Posterior vena cava (tissue), 2 donors: ENCODE measurements at places on chromosomes 6 and 20.

GRCh38 chr20:58570204-58570859 is 55.1 kb upstream of the APCDD1L start:
- peak; percentile 30 for DNase-seq

- DNase-seq = peak; percentile 10
Observed at GRCh38 chr20:59733351-59733750, 129.0 kb downstream of the PHACTR3 start.

GRCh38 chr6:71015392-71015791 is 58.5 kb upstream of the B3GAT2 start:
- no peak for DNase-seq

- DNase-seq = no peak
Observed at GRCh38 chr6:20805021-20805420, 270.8 kb downstream of the CDKAL1 start.

- no peak for DNase-seq
Observed at GRCh38 chr6:136095986-136096385, 154.1 kb downstream of the MTFR2 start.

DNA sequence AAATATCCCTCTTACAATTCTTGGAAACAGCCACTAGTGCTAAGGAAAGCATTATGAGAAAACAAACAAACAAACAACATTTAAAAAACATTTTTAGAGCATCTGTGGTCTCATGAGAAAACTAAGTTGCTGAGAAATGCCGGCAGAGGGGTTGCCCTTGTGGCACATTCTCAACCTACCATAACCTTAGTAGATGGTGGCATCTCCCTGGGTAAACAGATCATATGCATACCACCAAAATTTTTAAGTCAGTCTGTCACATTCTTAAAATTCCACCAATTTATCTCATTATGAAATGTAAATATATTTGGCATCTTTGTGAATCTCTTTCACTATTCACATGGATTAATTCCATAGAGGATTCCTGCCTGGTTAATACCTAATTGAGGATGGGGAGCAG is 575.7 kb upstream of the MARCKS start:
- no peak for DNase-seq

GRCh38 chr20:60115451-60115850 is 157.2 kb downstream of the CDH26 start:
- DNase-seq = no peak

GRCh38 chr6:12047304-12047703 is 35.2 kb downstream of the HIVEP1 start:
- DNase-seq = no peak

GRCh38 chr6:132491303-132491702 is 21.6 kb downstream of the STX7 start:
- DNase-seq = no peak

DNA sequence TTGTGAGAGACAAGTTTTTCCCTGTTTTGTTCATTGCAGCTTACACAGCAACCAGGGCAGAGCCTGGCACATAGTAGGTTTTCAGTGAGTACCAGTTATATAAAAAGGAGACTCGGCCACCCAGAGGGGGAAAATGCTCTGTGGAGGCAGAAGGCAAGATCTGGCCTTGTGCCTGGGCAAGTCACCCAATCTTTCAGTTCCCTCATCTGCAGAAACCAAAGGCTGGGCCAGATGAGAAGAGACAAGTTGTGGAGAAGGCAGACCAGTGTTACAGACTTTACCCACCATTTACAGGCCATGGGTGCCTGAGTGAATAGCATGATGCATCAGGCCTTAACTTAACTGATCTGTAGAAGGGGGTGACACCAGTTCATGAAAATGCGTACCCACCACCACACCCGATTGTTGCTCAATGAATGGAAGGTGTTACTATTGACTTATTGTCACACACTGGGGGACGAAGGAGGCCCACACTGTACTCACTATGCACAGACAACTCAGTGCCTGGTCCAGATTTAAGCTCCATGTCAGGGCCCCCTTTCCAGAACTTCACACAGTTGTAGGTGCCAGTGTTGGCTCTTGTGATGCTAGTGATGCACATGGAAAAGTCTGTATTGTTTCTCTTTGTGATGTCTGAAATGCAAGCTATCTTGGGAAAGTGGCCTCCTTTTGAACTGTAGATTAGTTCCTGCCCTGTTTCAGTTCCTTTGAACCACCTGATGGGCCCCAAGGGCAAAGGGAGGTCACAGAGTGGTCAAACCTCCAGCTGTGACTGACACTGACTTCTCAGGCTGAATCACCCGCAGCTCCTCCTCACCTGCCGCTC is 64.3 kb upstream of the SIRPG start:
- DNase-seq = no peak

DNA sequence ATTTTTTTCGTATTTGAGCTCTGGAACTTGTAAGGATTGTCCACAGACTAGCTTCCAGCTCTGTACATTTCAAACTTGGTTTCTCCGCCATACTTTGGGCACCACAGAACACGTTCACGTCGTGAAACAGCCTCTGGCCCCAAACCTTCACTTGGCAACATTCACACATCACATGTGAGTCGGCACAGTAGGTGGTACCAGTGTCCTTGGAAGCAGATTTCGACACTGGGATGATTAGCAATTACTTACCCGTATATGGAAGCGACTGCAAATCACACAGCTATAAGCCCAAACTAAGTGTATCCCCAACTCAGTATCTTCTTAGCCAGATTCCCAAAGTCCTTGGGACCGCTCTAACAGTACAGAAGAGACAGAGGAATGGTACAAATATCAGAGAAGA is 60.2 kb downstream of the MAFB start:
- DNase-seq = no peak

DNA sequence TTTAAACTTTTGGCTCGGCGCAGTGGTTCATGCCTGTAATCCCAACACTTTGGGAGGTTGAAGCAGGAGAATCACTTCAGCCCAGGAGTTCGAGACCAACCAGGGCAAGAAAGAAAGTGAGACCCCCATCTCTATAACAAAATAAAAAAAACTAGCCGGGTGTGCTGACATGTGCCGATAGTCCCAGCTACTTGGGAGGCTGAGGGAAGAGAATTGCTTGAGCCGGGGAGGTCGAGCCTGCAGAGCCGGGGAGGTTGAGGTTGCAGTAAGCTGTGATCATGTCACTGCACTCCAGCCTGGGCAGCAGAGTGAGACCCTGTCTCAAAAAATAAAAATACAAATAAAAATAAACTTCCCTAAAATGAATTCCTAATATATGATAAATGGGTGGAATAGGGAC is 50.4 kb downstream of the ZMYND8 start:
- DNase-seq = no peak

GRCh38 chr20:20752712-20753111 is 40.3 kb upstream of the RALGAPA2 start:
- no peak for DNase-seq

DNA sequence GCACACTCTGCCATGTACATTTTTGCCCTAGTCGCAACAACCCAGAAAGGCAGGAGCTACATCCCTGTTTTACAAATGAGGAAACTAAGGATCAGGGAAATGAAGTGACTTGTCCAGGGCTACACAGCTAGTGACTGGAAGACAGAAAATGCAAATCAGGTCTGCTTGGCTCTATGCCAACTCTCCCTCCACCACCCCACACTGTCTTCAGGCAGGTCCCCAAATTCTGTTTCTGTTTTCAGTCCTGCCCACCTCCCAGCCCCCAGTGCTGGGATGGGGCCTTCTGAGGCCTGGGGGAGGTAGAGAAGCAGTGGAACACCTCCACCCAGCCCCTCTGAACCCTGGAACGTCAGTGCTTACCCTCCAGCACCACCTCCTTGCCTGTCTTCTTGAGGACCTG is 5.1 kb downstream of the SNTA1 start:
- DNase-seq = no peak

DNA sequence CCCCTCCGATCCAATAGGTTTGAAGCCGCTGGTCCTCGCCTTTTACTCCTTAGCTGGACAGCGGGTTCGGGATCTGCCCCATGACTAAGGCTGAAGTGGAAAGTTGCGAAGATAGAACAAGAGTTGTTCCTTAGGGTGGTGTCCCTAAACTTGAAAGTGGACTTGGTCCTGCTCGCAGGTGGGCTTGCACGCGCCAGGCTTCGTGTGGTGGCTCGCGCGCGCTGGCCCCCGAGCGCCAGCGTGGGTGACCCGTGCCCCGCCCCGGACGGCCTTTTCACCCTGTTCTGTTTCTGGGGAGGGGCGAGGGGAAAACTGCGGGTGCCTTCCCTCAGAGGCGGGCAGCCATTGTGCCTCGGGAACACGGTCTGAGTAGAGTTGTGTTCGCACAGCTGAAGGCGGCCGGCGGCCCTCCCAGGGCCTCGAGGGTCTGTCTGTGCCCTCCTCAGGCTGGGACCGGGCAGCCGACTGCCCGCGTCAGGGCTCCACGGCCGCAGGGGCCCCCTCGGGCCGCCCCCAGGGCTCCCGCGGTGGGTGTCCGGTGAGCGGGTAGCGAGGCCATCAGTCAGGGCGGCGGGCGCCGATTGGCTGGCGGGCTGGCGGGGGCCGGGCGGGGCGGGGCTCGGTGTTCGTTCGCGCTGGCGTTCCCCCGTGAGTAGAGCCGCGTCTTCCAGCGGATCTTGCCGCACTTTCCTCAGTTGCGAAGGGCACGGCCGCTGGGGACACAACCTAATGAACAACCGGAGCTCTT is 33.0 kb downstream of the RREB1 start:
- DNase-seq = peak; percentile 96

- no peak for DNase-seq
Observed at GRCh38 chr6:18203786-18204185, 48.6 kb downstream of the KDM1B start.

- DNase-seq = no peak
Observed at GRCh38 chr6:144710207-144710606, 425.1 kb downstream of the UTRN start.

DNA sequence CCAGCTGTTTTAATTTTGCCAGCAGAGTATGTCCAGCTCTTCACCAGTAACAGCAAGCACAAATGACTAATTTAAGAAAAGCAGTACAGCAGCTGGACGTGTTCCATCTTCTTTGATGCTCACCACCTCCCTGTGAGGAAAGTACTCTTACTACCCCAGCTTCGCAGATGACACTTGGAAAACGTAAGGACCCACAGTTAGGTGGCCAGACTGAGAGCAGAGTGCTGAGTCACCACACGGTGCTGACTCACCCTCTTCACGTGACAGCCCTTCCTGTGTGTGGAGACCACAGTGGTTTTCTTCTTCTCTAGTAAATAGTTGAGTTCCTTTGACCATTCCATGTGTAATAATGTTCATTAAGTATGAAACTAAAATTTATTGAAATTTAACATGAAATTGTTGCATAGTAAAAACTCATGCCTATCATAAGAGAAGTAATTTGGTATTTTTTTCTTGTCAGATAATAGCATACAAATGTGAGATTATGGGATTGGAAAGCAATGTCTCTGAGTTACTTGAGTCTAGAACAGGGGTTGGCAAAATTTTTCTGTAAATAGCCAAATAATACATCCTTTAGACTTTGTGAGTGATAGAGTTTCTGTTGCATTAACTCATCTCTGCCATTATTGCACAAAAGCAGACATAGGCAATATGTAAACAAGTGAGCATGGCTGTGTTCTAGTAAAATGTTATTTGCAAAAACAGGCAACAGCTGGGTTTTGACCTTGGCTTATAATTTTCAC is 76.6 kb downstream of the SLX4IP start:
- DNase-seq = peak; percentile 94

DNA sequence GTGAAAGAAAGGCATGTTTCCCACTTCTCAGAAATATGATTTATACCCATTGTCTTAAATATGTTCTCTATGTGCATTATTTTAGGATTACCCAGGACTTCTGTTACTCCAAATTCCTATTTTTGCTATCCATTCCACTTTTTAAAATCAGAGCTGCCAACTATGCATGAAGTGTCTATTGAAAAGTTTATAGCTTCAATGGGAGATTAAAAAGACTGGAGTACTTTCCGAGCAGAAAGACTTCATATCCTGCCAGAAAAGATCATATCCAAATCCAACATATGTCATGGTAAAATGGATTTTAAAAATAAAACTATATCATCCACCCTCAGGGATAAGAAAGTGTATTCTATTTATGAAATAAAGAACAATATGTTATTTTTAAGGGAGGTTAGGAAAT is 212.7 kb downstream of the COL12A1 start:
- DNase-seq = no peak

DNA sequence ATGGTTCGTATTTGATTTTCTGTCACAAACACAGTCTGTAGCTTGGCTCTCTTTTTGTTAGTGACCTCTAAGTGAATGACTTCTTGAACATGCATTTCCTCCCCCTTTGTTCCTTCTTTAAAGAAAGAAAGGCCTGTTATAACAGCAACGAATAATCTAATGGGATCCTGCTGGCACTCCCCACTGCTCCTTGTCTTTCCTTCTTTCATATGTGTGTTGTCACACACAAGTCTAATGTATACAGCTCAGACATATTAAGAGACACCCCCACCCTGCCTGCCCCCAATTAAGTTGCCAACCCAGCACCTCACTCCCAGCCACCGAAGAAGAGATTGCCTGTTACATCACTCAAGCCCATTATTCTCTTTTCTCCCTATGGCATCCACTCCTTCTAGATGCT is 4.9 kb upstream of the SAMD5 start:
- no peak for DNase-seq

DNA sequence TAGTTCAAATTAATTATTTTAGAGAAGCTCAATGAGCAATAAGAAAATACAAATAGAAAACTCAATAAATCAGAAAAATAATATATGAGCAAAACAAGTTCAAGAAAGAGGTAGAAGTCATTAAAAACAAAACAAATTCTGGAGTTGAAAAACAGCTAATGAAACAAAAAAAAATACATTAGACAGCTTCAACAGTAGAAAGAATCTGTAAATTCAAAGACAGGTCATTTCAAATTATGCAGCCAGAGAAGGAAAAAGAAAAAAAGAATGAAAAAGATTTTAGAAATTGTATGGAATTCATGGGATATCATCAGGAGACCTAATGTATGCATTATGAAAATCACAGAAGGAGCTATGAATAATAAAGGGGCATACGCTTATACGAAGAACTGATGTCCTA is 795.3 kb upstream of the ADGRB3 start:
- no peak for DNase-seq

GRCh38 chr6:134368670-134369069 is 50.8 kb upstream of the SGK1 start:
- DNase-seq = no peak

DNA sequence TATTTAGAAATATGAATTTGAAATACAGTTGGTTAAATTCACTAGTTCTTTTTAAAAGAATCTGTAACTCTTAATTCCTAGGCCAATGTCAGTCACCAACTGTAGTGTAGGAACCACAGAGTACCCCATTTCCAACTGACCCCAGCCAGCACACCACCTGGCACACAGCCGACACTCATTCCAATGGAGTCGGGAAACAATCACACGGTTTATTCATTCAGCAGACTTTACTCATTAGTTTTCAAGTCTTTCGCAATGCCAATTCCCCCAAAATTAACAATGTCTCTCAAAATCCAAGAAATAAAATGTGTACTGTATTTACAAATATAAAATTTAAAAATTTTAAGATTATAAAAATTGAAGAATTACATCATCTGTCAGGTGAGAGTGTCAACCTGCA is 13.5 kb downstream of the ARG1 start:
- DNase-seq = no peak

- peak; percentile 42 for DNase-seq
Observed at GRCh38 chr20:2771631-2772080, 28.8 kb downstream of the CPXM1 start.

DNA sequence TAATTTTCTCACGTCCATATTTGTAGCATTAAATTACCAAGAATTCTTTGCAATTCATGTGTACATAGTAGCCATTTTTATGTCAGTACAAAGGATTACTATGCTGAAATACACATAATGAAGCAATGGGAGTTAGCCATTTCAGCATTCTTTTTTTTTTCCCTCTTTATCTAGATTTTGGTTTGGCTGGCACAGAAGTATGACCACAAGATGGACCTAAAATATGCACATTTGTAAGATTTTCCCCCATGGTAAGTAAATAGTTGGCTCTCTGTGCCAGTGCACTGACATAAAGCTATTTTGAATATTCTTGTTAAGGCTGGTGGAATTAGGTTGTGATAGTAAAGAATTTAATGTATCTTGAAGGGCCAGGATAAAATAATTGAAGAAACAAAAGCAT is 486.1 kb upstream of the BTBD3 start:
- DNase-seq = no peak
